BJ (cell line): ENCODE measurements at places on chromosomes 6 and 20.

DNA sequence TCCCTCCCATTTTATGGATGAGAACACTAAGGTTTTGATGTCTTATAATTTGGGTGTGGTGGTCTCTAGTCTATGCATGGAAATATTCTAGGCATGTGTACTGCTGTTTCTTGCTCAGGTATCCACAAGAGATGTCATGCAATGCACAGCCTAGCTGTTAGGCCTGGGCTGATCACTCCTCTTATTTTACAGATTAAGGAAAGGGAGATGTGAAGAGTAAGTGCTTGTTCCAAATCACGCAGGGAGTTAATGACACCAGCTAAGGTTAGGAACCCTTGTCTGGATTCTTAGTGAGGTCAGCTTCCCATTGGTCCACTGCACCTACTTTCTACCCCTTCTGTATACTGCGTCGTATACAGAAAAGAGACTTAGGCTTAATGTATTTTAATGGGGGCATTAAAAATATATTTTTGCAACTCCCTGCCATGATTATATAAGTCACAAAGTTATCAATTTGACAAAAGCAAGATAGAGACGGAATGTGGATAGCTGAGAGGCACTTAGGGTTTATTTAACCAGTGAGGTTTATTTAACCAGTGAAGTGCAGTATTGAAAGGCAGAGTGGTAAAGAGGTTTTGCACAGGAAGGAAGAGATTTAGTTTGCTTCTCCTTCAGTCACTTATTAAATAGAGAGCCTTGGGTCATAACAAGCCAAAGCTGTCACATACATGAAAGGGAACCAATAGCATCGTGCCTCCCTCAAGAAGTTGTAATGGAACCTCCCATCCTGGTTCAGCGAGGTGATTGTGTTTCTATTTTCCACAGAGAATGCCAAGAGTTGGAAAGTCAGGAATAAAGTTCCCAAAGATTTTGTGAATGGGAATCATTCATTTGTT is 95.0 kb upstream of the FAM184A start:
- DNase-seq: no peak

GRCh38 chr20:6058684-6059295 is 4.9 kb upstream of the LRRN4 start:
- no peak for DNase-seq

DNA sequence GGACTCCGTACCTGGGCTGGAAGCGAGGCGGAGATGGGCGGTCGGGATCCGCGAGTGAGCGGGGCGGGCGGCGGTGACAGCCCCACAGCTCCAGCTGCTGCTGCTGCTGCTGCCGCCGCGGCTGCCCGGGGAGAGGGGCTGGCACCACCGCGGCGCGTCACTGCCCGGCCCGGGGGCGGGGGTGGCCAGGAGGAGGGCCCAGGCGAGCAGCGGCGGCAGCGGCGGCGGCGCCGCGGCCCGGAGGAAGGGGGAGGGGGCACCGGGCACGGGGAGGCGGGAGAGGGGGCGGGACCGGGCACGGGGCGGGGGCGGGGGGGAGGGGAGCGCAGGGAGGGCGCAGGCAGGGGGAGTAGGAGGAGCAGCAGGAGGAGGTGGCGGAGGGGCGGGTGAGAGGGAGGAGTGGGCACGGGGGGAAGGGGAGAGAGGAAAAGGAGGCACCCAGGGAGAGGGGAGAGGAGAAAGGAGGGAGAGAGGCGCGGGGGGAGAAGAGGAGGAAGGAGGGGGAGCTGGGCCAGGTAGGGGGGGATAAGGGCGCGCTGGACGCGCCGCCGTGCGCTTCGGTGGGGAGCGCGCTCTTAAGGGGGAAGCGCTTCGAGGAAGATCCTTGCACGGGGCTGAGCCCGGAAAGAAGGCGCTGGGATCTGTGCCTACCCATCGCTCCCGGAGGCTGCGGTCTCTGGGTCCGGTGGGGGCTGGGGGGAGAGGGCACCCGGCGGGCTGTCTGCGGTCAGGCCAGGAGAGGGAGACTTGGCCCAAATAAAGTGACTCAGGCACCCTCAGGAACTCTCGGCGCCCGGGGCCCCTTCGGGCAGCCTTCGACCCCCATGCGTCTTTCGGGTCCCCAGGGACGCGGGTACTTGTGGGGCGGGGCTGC is 101.5 kb downstream of the NOL4L start:
- DNase-seq: no peak

DNA sequence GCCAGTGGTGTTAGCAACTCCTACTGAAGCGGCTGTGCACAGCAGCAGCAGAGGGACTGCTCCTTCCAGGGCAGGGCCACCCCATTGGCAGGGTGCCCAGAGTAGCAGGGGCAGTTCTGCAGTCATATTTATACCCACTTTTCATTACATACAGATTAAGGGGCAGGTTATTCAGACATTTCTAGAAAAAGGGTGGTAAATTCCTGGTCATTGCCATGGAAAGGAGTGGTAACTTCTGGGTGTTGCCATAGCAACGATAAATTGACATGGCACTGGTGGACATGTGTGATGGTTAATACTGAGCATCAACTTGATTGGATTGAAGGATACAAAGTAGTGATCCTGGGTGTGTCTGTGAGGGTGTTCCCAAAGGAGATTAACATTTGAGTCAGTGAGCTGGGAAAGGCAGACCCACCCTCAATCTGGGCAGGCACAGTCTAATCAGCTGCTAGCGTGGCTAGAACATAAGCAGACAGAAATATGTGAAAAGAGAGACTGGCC is 45.0 kb downstream of the IYD start:
- DNase-seq: no peak

GRCh38 chr6:143090314-143091044 is 29.8 kb downstream of the AIG1 start:
- DNase-seq: no peak

DNA sequence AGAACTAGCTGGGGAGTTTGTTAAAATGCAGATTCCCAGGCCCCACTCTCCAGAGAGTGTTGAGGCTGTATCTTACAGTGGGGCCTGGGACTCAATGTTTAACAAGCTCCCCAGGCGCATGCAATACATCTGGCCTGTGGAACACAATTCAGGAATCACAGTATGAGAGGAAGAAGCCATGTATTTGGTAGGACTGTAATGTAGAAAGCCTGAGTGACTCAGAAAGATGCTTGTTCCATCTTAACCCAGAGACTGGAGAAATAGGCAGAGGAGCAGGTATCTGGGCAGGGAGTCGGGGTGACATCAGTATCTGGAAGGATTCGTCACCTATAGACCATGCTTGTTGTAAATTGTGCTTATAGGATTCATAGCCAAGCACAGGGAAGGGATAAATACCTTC is 90.5 kb downstream of the UNC5CL start:
- no peak for DNase-seq

DNA sequence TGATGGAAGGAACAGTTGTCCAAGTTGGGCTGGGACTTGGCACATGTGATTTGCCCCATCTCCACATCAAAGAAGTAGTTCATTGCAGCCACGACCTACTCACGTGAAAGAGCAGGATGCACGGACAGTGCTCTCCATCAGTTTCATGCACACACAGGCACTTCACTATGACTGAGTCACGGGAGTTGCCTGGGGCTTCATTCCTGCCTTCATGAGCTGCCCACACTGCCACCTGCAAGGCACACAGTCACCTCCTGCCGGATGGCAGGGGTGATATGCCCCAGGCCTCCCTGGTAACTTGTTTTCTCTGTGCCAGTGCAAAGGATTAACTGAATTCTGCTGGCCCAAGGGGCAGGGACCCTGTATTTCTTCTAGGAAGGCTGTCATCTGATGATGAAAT is 22.8 kb downstream of the CST5 start:
- DNase-seq: no peak

DNA sequence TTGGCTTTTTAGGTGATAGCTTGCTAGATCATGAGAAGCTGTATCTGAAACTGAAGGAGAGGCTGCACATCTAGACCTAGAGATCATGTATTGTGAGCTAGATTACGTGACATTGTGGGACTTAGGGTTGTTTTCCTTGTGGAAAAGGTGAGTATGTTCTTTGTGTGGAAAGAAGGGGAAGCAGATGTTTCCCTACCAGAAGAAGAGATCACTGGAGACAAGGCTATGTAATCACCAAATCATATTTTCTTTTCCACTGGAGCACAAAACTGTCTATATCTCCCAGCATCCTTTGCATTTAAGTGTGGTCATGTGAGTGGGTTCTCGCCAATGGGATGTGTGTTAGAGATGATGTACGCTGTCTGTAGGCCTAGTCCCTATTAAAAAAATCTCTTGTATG is 7.0 kb upstream of the EPB41L2 start:
- DNase-seq: no peak

- peak; percentile 9 for DNase-seq
Observed at GRCh38 chr6:32298632-32299336, 72.9 kb downstream of the TSBP1 start.

GRCh38 chr20:17029698-17030097 is 197.1 kb upstream of the PCSK2 start:
- DNase-seq: no peak

DNA sequence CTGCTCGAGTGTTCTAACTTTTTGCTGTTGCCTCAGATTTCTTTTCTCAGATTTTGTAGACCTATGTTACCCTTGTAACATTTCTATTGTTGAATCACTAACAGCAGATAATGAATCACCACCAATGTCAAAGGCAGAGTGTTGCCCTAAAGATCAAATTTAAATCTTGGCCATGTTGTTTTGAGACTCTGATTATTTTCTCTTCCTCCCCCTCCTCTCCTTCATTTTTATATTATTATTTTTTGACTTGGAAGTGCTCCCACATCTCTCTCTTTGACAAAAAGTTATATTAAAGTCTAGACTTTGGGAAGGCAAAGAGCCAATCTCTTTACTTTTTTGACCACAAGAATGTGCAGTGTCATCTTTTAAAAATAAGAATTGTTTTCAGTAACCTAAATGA is 422.7 kb downstream of the NKAIN2 start:
- no peak for DNase-seq

DNA sequence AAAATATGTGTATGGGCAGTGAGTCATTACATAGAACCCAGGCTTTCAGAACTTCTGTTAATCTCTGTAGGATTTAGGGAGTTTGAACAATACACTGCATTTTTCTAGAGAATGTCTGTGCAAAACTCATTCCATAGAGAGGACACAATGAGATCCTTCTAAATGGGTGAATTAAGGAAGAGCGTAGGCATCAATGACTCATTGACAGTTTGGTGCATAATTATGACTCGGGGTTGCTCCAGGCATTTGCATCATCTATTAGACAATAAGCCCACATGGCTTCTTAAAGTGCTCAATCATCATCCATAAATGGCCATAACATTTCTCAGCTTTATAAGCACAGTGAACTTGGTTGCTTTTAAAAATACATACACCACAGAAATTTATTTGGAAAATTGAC is 625.5 kb downstream of the CDH26 start:
- no peak for DNase-seq

DNA sequence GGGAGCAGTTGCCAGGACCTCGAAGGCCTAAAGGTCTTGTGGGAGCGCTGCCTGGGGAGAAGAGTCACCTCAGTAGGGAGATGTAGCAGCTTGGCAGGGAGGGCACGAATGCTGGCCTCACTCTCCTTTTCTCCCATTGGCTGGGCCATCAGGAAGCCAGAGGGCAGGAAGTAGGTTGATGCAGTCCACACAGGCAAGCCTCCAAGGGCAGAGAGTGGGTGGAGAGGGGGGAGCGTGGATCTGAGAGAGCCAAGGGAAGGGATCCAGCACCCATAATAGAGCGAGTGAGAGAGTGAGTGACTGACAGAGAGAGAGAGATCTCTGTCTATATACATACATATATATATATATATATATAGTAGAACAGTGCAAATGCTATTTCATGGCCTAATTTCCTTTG is 215.3 kb upstream of the LRFN2 start:
- no peak for DNase-seq

GRCh38 chr6:71287038-71287437 is 1.6 kb upstream of the OGFRL1 start:
- no peak for DNase-seq

DNA sequence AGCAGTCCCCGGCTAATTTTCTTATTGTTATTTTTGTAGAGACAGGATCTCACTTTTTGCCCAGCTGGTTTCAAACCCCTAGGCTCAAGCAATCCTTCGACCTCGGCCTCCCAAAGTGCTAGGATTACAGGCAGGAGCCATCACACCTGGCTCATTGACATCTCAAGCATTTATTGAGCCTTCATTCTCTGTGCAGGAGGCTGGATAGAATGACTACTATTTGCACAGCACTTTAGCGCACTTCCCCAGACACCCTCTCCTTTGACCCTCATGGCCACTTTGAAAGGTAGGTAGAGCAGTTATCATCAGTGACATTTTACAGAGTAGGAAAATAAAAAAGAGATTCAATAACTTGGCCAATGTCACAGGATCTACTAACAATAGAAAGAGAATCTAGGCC is 124.0 kb upstream of the STXBP5 start:
- DNase-seq: no peak
